ENCODE measurements at places on chromosomes 5 and 9.

- no peak for DNase-seq
Measured at GRCh38 chr5:124602925-124603650, 143.4 kb downstream of the ZNF608 start.

DNA sequence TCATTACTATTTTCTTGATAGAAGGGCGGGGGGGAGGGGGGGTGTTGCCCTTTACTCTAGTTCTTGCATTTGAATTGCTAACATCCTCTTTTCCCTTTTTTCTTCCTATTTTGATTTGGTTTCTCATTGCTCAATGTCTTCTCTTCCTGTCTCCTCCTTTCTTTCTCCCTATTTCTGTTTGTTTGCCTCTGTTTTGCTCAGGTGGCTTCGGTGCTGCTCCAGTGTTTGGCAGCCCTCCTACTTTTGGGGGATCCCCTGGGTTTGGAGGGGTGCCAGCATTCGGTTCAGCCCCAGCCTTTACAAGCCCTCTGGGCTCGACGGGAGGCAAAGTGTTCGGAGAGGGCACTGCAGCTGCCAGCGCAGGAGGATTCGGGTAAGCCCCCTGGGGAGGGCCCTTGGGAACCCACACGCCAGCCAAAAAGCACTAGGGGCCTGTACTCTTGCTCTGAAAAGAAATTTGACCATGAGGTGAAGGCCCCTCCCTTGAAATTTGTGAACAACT is 48.3 kb downstream of the FAM78A start:
- no peak for DNase-seq

DNA sequence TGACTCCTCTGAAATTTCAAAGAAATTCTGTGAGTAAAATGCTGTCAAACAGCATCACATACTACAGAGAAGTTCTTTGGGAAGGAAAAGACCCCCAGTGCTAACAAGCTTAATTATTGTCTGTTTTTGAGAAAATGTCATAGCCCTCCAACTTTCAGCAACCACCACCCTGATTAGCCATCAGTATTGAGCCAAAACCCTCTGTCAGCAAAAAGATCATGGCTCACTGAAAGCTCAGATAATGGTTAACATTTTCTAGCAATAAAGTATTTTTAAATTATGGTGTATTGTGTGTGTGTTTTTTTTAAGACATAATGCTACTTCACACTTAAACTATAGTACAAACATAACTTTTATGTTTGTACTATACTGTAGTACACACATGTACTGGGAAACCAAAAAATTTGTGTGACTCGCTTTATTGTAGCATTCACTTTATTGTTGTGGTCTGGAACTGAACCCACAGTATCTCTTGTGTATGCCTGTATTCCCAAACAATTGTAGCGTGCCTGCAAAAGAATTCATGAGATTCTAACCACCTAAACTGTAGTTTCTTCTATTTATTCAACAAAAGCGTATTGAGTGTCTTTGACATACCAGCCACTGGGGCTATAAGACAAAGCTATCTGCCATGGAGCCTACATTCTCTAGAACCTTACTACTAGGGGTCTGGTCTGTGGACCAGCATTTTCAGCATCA is 31.6 kb downstream of the TLE4 start:
- DNase-seq, result no peak

DNA sequence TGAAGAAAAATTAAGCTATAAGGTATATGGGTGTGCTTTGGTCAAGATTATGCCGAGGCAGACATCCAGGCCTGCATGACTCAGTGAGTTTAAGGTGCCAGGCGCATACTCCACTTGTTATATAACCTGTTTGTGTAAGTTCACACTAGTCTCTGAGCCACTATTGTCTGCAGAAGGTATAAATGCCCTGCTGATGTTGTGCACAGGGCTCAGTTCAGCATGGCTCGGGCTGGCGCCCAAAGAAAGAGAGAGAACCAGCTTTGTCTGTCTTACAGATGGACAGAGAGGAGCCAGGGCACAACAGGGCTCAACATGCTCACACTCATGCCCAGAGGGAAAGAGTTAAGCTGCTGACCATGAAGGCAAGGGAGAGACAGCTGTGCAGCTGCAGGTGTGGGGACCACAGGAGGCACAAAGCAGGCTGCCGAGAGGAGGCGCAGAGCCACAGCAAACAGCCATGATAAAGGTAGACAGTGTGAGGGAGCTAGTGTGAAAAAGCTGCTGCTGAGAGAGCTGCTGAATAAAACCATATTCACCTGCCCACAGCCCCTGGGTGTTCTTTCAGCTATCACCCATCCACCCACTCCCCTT is 1587.6 kb upstream of the C9orf72 start:
- no peak for DNase-seq

- DNase-seq, result no peak
Measured at GRCh38 chr9:69276775-69277174, 48.2 kb upstream of the ENTREP1 start.

DNA sequence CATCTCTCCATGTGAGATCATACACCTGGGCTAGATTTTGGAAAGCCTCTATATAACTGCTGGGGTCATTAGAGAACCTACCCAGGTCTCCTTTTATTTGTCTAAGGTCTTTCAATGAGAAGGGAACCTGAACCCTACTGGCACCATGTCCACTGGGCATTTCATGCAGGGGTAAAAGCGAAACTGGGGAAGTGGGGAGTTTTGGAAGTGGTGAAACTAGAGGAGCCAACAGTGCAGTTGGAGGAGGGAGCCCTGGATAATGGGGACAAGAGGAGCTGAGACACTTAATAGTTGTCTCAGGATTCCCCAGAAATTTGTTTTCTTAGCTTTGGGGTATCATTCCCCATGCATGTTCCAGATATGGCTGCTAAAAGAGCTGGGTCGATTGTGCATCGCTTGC is 169.0 kb upstream of the NREP start:
- no peak for DNase-seq

- no peak for DNase-seq
Measured at GRCh38 chr5:34007201-34007620, 639 bp downstream of the AMACR start.

- DNase-seq, result no peak
Measured at GRCh38 chr5:43959144-43959543, 356.2 kb downstream of the NNT start.

- no peak for DNase-seq
Measured at GRCh38 chr9:36470643-36471290, 70.7 kb upstream of the RNF38 start.

DNA sequence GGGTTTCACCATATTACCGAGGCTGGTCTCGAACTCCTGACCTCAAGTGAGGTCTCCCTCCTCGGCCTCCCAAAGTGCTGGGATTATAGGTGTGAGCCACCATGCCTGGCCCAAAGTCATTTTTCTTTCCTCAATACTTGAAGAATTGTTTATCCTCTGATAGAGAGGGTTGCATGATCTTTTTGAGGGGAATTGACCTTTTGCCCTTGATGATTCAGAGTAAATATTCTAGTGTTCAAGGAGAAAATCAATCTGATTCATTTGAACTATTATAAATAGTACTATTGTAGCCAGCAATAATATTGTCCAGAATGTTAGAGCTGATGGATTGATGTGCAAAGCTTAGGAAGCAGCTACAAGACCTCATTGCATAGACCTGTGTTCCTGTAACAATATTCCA is 47.1 kb downstream of the UGCG start:
- no peak for DNase-seq

DNA sequence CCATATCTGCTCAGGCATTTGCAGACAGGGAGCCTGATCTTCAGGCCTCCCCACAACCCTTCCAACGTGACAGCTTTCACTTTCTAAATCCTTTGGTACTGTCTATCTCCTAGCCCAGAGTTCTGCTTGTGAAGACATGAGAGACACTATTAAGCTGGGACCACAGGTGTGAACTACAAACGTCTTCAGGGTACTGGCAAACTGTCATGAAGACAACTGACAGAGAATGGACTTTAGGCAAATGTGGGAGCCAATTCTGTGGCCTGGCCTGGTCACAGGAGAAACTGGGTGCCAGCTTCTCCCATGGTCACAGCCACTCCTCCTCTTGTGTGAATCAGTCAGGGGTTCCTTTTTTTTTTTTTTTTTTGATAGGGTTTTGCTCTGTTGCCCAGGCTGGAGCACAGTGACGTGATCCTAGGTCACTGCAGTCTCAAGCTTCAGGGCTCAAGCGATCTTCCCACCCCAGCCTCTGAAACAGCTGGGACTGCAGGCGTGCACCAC is 10.4 kb downstream of the TRIM14 start:
- no peak for DNase-seq

DNA sequence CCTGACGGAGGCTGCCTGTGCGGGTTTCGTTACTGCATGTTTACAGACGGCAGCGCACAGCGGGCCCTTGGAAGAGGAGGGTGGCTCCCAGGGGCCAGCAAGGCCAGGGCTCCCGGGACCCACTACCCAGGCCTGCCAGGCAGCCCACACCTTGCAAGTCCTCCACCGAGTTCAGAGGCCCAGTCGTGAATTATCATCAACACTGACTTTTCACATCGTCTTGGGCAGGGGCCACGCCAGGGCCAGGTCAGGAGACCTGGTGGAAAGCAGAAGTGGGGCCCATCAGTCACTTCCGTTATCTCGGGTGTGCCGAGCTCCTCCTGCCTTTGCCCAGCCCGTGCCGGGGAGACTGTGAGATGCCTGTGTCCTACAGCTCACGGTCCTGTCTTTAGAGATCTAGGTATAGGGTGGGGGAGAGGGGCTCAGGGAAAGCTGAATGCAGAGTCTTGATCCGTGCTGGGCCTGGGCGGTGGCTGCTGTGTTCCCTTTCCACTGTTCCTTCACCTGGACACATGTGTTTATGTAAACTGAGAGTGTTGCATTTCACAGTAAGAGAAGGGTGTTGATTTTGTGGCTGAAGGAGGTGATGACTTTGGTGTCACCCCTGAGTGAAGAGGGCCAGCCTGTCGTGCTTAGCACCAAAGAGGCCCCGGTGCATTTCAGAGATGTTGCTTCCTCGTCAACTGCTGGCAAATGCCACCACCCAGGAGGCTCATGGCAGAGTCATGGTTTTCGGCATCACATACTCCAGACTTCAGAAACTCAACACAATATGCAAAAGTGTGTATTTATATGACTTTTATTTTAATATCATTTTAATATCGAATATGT is 175.2 kb downstream of the GAPVD1 start:
- no peak for DNase-seq

- no peak for DNase-seq
Measured at GRCh38 chr5:91361055-91361701, 21.9 kb downstream of the ARRDC3 start.

DNA sequence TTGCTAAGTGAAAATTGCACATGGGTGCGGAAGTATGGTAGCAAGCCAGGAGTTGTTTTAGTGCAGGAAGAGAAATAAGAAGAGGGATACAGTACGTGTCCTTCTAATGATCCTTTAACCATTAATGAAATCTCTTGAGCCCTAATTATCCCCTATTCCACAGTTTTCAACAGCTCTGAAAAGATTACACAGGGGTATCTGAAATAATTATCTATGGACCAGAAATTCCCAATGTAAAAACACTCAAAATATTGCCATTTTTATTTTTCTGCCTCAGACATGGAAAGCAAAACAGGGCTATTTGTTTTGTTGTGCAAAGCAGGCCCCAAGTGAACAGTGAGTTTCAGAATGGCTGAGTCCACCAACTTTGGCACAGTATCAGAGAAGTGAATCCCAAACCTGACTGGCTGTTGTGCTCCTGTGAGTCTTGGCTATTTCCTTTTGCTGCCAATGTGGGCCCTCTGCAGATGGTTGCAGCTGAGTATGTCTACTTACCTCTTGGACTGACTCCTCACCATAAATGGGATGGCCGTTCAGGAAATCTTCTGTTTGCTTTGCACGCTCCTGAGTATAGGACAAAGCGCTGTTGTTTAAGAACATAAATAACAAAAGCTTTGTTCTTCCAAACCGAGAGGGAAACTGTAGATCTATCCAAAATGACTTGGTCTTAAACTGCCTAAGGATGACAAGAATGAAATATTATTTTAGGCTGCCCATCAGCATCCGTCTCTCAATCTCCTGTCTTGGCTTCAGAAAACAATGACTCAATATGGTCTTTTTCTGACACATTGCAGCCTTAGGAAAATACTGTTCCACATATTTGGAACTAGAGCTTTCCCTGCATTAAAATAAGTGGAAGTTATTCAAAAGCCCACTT is 204.1 kb downstream of the DEPDC1B start:
- DNase-seq, result no peak

GRCh38 chr5:134837530-134838181 is 8.1 kb upstream of the C5orf24 start:
- no peak for DNase-seq

DNA sequence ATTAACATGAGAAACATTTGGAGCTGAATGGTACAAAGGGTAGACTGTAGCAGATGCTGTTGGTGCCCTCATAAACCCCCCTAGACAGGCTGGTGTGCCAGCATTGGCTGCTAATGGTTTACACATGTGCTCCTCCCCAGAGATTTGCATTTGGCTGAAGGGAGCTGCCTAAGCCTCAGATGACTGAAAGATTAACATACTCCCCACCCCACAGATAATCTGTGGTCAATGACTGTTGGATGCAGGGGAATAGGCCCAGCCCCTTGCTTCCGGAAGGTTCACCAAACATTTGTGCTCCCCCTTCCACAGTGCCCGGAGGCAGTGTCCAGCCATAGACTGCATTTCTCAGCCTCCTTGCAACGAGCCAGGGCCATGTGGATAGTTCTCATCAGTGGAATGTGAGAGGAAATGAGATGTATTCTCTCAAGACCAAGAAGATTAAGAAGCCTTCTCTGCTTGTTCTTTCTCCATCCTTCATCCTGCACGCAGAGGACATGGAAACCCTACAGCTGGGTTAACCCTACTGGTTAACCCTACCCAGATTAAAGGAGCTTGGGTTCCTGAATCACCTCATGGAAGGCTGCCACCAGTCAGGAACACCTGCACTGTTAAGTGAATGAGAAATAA is 79.6 kb downstream of the PHAX start:
- no peak for DNase-seq

- no peak for DNase-seq
Measured at GRCh38 chr5:145946112-145946861, 9.9 kb downstream of the SH3RF2 start.

DNA sequence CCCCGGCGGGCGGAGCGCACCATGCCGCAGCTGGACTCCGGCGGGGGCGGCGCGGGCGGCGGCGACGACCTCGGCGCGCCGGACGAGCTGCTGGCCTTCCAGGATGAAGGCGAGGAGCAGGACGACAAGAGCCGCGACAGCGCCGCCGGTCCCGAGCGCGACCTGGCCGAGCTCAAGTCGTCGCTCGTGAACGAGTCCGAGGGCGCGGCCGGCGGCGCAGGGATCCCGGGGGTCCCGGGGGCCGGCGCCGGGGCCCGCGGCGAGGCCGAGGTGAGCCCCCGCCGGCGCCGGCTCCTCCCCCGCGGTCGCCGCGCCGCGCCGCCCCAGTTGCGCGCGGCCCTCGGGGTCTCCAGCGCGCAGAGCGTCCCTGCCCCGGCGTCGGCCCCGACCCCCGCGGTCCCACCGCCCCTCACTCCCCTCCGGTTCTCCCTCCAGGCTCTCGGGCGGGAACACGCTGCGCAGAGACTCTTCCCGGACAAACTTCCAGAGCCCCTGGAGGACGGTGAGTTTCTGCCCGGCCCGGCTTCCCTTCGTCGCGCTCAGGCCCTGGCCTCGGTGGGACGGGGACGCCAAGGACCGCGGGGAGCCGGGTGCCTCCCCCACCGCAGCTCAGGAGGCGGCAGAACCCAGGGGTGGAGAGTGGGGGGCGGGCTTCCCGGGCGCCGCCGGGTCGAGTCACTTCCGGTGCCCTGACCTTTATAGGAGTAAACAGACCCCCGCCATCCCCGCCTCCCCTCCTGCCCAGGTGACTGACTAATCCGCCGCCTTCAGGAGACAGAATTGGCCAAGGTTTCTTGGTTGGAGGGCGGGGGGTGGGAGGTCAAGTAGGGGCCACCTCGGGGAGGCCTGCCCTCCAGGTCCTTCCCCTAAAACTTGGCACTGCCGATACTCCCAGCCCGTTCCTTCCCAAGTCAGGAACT is 665 bp downstream of the TCF7 start:
- DNase-seq, result no peak

Data from stimulated activated CD8-positive, alpha-beta memory T cell treated with anti-CD3 and anti-CD28 coated beads, Interleukin-15, amount 100 ng/mL, for 24 hours (primary cell).